ENCODE measurements at places on chromosomes 2 and 18.

GRCh38 chr2:169109502-169110409 is 40.4 kb downstream of the DHRS9 start:
- peak; percentile 64 for DNase-seq

DNA sequence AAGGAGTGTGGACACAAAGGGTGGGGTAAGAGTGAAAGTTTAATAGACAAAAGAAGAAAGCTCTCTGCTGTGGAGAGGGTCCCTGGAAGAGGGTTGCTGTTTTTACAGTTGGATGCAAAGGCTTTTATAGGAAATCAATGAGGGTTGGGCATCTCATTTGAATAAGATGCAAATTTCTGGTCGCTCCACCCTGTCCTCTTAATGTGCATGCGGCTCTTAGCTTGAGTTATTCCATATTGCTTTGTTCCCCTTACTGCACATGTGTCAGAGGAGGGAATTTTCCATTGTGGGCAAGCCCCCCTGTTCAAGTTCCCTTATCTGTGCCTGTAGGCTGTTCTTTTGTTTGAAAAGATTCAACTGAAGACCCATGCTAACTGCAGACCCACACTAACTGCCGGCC is 326.5 kb downstream of the BCL11A start:
- no peak for DNase-seq

GRCh38 chr2:157837851-157838441 is 38.2 kb downstream of the ACVR1 start:
- DNase-seq = peak; percentile 25

DNA sequence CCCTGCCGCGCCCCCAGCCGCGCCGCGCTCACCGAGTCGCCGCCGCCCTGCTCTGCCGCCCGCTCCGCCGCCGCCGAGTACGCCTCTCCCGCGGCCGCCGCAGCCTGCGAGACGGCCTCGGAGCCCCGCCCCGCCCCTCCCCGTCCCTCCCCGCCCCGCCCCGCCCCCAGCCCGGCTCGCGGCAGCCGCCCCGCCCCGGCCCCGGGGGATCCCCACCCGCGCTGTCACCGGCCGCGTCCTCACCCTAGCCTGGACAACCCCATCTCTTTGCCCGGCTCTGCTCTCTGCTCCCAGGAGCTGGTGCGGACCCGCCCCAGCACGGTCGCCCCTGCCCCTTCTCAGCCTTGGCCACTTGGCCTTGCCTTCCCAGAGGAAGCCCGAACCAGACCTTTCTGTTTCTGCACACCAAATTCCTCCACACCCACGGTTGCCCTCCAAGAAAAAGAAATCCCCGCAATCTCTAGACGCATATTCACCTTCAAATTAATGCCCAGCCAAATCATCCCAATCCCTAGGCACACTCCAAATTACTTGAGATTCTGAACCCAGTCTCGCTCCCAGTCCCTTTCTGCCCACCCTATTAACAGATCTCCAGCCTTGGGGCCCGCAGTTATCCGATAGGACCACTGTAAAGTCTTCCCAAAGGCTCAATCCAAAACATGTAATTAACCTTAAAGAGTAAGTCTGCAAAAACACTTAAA is at the start of gene CYRIA:
TSS of gene CYRIA (minus strand) at position 87 of the 701 bp plus-strand sequence. CDS start 77,715 bp downstream, outside the sequence.
- peak; percentile 49 for DNase-seq

DNA sequence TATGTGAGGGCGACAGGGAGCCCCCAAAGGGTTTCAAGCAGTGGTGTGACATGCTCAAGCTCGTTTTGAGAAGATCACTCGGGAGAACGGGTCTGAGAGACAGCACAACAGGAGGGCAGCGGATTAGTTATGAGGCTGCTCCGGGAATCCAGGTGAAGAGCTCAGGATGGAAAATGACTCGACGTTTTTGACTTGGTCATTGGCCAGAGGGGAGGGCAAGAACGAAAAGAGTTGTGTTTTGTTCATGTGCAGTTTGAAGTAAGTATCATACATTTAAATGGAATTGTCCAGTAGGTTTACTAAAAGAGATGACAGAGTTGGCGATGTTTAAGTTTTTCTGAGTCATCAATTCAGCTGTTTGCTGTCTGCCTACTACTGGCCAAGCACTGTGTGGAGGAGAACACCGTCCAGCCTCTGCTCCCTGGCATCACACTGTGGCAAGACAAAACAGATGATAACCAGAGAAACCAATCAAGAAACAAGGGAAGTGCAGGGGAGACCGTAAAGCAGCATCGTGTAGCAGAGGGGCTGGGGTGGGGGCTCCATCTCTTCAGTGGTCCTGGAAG is 25.3 kb upstream of the ANXA4 start:
- DNase-seq = no peak

- no peak for DNase-seq
Observed at GRCh38 chr2:107025869-107026380, 140.0 kb upstream of the ST6GAL2 start.

GRCh38 chr2:9310377-9310776 is 103.8 kb downstream of the ASAP2 start:
- DNase-seq = no peak

DNA sequence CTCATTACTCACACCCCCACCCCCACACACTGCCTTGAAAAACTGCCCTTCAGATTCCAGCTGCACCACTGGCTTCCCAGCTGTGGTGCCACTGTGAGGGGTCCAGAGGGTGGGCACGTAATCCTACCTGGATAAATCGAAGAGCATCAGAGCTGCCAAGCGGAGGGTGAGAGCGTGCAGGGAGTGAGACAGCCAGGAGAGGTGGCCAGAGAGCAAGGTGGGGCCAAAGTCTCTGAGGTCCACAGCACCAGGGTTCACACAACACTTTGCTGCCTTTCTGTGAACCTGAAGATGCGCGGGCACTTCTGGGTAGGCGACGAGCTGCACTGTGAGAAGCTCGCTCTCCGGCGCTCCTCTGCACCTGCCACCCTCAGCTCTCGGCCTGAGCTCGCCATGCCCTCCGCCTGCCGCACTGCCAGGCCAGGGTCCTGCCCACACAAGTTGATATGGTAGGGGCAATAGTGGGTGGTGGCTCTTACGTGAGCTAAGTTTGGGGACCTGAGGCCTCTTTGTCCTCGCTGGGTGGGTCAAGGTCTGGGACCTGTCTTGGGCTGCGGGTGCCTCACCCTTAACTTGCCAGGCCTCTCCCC is 83.9 kb downstream of the MARCO start:
- DNase-seq = no peak

DNA sequence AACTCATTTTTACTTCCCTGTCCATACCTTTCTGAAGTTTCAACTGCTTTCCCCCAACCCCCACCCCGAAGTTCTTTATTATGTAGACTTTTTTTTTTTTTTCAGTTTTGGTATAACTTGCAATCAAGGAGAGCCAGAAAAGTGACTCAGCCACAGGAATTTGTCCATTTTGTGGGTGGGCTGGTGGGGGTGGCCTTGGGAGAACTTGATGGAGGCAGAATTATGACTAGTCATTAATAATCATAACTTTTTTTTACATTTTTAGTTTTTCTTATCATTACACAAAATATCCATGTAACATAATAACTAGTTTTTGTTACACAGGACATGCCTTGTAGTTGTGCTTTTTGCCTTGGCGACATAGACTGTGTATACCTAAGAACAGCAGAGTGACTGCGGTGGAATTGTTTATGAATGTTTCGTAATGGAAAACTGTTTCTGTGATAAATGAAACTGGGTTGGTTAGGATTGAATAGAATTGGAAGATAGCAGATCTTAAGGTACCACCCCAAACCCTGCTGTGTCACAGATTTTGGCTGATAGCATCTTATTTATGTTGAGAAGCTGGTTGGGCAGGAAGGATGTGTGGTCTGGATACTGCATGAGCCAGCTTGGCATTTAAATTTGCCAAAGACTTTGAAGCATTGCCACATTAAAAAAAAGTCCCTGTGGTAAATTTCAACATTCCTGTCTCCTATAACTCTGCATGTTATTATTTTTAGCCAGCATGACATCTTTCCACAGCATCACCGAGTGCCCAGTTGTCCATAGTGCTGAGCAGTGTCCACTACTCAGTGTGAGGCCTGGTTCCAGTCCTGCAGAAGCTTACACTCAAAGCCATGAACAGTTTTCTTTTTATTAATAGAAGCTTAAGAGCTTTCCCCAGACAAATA is 30.7 kb downstream of the LYPD6B start:
- DNase-seq = no peak

- DNase-seq = no peak
Observed at GRCh38 chr18:35415511-35416073, 38.5 kb upstream of the ZNF396 start.

- DNase-seq = no peak
Observed at GRCh38 chr2:74835831-74836674, 2.1 kb downstream of the HK2 start.
